ENCODE measurements at places on chromosomes 4 and X.

GRCh38 chrX:25519258-25519657, 503.5 kb upstream of the ARX start:
- DNase-seq: no peak

DNA sequence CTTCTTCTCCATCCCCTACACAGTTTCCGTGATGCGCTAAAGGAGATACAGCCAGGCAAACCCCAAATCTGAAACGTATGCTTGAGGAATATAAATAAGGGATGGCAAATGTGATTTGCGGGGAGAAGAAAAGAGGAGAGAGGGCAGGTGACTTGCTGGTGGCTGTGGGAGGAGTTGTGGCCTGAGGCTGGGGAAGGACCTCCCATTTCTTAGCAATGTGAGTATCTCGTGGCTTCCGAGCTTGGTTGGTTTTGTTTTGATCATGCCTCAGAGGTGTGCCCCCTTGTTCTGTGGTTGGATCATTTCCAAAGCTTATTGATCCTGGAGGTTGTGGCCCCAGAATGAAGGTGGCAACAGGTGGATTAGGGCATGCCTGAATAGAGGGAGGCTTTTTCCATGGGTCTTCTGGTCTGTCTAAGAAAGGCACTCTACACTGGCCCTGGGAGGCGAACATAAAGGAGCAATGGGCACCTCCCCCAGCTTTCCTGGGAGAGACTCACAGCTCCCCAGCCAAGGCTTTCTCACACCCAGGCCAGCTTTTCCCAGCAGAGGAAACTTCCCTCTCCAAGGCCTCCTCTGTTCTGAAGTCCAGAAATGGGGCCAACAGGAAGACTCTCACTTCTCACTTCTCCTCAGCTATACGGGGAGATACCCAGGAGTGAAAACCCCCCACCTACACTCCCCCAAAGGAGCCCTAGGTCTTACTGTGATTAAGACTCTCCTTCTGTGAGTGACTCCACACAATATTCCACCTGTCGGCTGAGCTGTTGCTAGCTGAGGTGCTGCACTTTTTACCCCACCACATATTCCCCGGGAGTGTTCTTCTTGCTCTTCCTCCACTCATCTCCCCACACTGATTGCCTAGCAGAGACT, 40.0 kb downstream of the C4orf51 start:
- DNase-seq: no peak

- no peak for DNase-seq
Measured at GRCh38 chrX:125203365-125203736, 116.3 kb upstream of the TEX13C start.

DNA sequence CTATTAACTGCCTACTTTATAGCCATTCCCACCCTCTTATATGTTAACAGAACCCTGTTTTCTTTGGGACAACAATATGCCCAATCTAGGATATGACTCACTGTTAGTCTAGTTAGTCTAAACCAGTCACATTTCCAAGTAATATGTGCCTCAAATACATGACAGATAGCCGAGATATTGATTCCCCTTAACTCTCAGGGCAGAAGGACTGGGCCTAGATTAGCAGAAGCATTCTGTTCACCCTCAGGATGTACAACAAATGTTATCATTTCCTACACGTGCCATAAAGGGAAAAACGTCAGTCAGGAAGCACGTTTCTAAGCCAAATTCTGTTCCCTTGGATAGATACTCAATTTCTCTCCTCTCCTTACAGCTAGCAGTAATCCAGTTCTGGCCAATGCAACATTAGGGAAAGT, 114.1 kb downstream of the SLC10A7 start:
- no peak for DNase-seq

- DNase-seq: no peak
Measured at GRCh38 chr4:125390126-125390525, 75.4 kb downstream of the FAT4 start.

GRCh38 chr4:141826260-141826659, 189.9 kb downstream of the IL15 start:
- no peak for DNase-seq

- DNase-seq: no peak
Measured at GRCh38 chrX:109966246-109966645, 36.7 kb upstream of the TMEM164 start.

DNA sequence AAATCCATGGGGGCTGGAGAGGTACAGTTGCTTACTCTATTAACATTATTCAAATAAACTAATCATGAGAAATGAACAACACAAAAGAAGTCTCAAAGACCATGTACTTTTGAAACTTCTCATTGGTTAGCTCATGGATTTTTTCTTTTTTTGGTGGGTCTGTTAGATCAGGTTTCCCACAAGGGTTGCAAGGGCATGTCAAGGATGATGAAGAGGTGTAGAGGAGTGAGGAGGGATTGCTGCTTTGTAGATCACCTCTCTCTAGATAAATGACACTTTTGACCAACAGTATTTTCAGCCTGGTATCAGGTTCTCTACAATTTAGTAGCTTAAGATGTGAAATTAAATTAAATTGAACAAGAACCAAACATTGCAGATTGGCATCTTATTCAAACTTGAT, 417.9 kb upstream of the AGA start:
- no peak for DNase-seq

DNA sequence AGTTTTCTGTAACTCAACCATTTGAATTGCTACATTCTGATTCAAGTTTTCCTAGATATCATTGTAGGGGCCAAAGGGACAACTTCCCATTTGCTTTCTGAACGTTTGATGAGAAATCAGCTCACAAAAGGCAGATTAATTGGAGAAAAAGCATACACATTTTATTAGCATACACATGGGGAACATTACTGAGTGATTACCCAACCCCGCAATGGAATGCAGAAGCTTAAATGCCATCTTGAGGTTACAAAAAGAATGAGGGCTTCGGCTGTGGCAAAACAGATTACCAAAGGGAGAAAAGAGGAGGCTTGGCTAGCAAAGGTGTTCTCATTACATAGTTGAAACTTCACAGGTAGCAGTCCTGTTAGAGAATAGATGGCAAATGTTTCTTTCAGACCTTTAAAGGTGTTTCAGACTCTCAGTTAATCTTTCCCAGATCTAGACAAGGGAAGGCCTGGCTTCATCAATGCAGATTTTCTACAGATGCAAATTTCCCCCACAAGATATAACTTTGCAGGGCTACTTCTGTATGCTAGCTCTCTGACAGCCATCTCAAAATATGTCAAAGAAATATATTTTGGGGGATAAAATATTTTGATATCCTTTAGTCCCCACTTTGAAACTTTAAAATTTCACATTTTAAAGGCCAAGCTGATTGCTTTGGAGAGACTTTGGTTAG, 26.5 kb upstream of the HERC6 start:
- no peak for DNase-seq

DNA sequence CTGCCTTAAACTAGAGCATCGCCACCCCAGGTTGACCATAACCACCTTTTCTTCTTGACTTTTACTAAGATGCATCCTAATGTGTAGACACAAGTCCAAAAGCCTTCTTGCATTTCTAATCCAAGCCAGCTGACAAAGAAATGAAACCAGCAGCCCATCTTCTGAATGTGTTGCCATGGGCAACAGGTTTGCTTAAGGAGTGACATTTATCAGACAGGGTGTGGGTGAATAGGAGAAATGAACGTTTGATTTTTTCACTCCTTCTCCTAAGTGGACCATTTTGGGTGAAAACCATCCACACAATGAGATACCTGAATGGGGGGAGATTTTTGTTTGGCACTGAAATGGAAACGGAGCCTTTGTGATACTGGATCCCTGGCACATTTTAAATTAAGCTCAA, 72.7 kb upstream of the C4orf50 start:
- DNase-seq: no peak

GRCh38 chr4:91058345-91058744, 931.2 kb downstream of the CCSER1 start:
- DNase-seq: no peak

DNA sequence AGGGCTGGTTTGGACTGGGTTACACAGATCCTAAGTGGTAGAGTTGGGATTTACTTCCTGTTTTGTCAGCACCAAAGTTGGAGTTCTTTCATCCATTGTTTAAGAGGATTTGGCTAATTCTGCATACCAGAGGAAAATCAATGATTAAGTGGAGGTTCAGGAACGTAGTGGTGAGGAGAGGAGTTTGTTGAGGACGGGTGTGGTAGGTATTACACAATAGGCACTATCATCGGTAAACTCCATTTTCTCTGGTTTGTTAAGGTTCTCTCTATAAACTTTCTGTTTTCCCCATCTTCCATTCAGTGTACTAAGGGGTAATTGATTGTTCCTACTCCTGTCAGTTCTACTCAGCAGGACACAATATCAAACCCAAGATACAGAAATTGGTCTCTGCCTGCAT, 107.5 kb upstream of the VCX2 start:
- DNase-seq: no peak

GRCh38 chrX:12225107-12225506, 86.8 kb downstream of the FRMPD4 start:
- no peak for DNase-seq

GRCh38 chrX:11558972-11559371, 106.7 kb downstream of the ARHGAP6 start:
- DNase-seq: no peak

GRCh38 chrX:50876551-50876950, 34.0 kb upstream of the BMP15 start:
- DNase-seq: no peak

DNA sequence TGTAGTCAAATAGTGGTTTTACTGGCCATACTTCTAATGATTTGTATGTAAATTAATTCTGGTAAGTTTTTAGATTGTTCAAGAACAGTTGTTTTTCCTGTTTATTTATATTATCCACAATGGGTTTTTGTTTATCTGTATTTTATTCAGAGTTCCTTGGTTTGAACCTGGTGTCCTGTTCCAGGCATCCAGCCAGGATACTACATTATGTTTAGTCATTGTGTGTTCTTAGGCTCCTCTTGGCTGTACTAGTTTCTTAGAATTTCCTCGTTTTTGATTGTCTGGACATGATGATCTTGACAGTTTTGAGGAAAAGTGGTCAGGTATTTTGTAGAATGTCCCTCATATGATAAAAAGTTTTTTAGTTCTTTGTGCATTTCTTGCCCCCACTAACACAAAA, 7.8 kb downstream of the TIGD2 start:
- DNase-seq: no peak

DNA sequence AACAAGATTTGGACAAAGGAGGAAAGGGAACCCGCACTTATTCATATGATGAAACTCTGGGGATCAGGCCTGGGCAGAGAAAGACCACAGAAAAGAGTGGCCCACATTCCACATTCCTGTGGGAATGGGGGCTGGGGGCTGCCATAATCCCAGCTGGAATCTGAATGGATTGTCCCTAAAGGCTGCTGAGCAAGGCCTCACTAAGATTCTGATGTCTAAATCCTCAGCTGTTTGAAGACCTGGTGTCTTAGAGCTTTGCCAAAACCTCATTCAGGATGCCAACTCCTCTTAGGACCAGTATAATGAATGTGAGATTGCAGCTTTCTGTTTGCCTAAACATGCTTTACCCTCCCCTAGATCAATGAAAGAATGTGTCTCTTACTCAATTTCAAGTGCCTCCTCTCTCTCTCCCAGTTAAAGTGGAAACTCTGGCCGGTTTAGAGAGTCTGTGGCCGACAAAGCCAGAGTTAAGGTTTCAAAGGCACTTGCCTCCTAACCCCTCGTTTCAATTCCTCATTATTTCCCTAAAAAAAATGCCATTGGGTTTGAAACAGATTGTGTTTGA, 33.3 kb upstream of the GPC4 start:
- DNase-seq: no peak

DNA sequence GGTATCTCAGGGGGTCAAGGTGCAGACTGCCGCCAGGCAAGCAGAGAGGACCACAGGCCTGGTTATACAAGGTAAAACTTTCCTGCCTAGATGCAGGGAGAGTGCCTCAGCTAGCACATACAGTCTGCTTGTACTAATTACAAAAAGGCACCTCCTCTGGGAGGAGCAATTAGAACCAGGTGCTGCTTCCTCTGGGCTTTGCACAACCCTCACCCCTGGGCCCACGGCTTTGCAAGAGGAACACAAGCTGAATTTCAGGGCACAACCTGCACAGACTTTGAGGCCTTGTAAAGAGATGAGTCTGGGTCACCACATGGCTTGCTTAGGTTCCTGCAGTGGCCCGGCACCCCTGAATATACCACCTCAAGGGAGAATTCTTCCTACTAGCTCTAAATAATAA, 9.2 kb upstream of the CITED1 start:
- no peak for DNase-seq

DNA sequence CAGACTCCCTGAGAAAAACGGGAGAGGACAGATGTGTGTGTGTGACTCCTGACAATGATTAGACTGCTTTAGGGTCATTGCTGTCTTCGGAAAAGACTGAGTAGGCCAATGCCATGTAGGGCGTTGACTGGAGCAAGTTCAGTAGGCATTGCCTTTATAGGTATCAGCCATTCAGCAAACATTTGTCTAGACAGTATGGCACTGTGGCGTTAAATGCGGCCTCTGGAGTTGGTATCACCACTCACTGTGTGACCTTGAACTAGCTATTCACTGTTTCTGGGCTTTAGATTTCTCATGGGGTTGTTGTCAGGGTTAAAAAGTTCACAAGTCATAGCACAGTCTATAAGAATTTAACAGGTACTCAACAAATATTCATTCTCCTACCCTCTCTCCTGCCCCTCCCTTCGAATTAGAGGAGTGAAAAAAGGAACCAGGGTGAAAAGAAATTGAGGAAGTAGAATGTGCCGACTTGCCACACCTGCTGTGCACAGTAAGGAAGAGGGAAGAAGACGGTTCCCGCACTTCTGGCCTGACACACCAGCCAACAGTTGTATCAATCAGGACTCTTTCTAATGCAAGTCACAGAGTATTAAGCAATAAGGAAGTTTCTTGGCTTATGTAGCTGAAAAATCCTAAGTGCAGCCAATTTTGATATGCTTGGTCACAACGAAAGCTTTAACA, 83.2 kb upstream of the PLAC8 start:
- no peak for DNase-seq

DNA sequence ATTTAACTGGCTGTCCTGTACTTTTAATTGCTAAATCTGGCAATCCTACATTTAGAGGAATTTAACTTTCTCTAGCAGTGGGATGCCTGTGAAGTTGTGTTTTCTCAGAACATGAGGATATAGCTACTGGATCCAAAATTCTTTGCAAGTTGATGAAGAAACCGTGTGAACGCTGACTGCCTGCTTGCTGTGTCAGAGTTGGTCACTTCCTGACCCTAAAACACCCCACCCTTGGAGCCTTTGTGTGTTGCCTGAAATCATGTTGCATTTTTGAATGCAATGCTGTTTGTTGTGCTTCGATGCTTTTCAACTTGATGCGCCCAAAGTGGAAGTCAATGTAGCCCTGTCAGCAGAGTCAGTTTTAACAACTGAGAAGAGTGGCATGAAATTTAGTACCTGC, 211.2 kb downstream of the ANK2 start:
- DNase-seq: no peak

DNA sequence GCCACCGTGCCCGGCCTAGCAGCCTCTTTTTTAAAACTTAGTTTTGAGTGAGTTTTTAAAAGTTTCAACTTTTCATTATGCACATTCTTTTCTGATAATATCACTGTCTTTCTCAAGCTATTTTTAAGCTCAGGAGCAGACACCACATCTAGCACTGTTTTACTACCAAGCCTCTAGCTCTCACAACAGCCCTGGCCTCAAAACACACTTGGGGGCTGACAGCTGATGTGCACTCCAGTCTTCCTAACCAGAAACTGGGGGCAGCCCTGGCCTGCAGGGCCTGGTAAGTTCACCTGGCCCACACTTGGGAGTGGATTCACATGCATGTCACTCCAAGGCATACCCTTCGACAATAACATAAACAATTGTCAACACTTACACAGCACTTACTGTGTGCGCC, 34.0 kb downstream of the CENPU start:
- DNase-seq: no peak

Measured in cerebellar nuclear complex (tissue), 1 donor.